Upper lobe of left lung (tissue), 6 donors: ENCODE measurements at places on chromosomes 7 and 10.

DNA sequence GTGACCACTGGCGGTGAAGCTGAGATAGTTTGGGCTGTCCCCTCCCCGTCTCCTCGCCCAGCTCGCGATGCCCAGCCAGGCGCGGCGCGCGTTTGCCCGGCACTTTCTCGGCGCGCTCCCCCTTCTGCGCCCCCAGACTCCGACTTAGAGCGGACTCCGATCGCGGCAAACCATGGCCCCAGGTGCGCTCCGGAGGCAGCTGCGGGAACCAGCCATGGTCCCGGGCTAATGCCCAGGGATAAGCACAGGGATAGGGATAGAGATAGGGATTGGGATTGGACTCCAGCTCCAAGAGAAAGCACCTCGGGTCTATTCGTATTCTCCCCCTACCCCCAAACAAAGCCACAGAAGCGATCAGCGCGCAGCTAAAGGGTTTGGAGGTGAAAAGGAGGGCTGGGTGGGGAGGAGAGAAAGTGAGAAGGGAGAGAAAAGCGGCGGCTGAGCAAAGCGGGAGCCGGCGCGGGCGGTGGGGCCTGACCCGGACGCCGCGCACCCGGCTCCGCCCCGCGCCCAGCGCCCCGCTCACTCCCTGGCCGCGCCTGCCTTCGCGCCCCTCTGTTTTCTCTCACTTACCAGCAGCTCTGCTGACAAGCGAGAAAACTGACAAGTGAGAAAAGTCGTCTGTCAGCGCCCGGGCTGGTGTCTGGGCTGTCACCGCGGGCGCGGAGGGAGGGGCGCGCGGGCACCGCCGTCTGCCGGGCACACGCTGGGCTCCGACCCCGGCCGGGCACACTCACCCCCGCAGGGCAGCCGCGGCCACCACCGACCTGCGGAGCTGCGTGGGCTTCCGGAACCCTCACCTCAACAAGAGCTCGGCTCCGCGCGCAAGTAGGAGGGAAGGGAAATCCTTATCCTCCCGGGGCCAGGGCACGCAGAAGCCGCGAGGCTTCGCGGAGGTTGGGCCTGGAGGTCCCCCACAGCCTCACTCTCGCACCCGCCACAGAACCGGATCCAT is at the start of gene PDE1C:
TSS of gene PDE1C (minus strand) at position 2 of the 955 bp plus-strand sequence.
- peak; percentile 81 for DNase-seq

DNA sequence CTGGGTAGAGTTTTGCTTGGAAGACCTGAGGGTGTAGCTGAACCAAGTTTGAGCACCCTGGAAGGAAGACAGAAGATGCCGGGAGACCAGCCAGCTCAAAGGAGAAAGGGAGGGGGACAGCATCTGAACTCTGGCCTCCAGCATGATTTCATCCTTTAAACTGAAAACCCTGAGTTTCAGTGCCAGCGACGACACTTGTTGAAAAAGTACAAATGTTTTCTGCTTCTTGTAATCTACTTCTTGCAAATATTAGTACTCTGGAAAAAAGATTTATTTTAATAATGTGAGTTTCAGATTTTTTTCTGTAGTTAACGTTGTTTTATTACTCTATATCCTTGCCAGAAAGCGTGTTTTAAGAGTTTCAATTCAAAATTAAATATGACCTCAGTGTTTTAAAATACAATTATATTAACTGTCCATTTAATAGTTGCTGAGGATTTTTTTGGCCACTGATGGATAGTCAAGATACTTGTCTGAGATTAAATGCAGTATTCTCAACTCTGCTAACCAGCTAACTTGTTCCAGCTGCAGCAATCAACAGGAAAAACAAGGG is 227.7 kb downstream of the MGMT start:
- DNase-seq: no peak

DNA sequence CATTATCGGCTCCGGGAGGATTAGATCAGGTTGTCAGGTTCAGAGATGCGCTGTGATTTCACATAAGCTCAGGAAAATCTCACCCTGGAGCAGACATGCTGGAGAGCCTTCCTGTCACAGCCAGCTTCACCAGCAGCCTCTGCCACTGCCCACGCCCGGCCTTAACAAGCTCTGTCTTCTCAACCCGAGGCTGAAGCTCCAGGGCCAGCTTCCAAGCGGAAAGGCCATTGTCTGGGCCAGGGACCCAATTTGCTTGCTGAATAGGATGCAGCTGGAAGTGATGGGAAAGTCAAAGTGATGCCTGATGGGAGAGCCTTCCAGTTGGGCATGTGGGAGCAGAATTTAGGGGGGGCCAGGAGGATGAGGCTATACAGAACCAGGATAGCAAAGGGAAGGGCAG is 36.3 kb downstream of the C10orf105 start:
- no peak for DNase-seq

GRCh38 chr10:43068471-43069210 is 8.2 kb upstream of the RET start:
- DNase-seq: no peak

DNA sequence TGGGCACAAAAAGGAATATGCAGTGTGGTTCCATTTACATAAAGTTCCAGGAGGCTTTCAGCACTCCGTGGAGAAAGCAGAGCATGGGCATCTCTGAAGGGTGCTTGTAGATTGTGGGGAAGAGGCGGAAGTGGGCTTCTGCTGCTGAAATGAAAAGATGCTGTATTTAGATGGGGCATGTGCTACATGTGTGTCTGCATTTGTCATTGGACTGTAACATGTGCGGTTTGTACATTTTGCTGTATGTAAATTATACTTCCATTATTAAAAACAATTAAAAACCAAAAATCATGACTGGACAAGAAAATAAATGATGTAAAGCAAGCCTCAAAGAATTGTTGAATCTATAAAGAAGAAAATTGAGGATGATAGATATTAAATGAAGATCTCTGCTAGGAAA is 334.0 kb downstream of the WDR37 start:
- no peak for DNase-seq

GRCh38 chr10:88236121-88236743 is 346.9 kb downstream of the RNLS start:
- DNase-seq: no peak

DNA sequence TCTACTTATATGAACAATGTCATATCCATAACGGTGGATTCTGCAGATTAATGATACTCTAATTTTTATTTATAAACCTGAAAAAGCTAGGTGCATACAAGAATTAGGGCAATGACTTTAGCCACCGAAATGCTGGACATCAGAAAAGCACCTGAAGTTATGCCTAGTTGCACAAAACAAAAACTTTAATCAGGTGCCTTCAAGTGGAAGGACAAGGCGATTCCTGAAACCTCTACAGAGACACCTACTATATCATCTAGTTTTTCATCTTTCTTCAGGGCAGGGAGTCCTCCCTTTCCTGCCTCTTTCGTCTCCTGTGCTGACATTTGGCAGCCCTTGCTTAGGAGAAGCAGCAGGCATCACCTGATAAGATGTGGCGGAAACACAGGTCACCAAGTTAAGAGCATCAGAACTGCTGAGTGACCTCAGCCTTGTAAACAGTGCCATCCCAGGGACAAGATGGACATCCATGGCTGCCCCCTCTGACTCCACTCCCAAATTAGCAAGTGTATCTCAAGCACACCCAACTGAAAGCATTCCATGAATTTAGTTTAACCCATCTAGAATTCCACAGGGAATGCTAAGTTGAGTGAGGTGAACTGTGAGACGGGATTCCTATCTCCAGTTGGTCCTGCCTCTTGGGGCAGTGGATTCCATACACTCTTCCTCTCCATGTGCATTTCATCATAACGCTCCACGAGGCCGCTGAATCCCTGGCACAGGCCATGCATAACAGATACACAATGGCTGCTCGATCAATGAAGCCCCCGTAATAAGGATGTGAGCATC is 5.8 kb downstream of the ITPRIP start:
- no peak for DNase-seq

- DNase-seq: no peak
These were observed 614 bp upstream of the IFIT2 start for GRCh38 chr10:89301232-89301631.

DNA sequence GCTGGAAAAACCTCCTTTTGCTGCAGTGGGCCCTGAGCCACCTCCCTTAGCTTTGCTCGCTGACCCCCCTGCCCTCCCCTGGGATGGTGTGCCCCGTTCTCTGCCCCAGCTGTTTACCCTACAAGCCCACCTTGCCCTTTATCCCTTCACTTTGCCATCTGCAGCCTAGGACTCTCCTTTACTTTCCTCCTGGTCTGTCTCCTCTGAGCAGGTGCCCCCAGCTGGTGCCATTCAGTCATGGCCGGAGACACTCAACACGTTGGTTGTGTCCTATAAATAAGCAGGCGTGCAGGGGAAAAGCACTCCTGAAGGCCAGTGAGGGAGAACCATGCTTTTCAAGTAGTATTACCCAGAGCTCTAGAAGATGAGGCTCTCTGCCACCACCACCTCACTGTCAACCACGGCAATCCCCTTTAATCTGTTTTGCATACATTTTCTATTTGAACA is 6.1 kb downstream of the RASSF4 start:
- DNase-seq: no peak

DNA sequence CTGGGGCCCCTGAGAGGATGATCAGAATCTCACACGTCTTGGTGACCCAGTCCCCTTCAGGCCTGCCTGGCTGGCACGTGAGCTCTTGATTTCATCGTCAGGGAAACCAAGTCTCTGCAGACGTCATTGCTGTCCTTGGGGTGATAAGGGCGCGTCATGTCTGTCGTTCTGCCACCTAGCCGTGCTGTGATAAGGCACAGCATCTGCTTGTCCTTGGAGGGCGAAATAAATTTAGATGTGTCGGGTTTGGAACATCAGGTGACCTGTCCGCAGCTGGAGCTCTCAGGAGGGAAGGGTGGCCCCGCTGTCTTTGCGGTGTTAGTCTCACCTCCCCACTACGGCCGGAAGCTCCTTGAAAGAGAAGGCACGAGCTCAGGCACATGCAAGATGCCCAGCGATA is 129.2 kb downstream of the GRK5 start:
- DNase-seq: no peak

- no peak for DNase-seq
These were observed 71.0 kb downstream of the CASD1 start for GRCh38 chr7:94580601-94581000.

GRCh38 chr10:121155742-121156474 is 304.7 kb downstream of the WDR11 start:
- DNase-seq: no peak

DNA sequence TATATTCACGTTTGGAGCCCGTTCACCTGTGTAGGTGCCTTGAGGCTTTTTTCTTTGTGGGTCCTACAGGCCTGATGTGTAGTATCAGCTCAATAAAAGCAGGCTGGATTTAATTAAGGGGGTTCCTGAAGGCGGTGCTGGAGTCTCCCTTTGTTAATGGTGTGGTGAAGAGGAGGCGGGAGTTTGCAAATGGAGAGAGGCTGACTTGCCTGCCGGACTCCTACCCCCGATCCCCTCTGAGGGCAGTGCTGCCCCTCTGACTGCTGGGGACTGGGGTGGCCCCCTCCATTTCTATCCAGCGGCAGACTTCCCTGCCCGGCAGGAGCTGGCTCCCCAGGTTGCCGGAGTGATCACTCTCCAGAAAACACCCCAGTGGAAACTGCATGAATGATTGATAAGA is 45.1 kb downstream of the ZMIZ1 start:
- no peak for DNase-seq

- peak; percentile 52 for DNase-seq
These were observed 23.1 kb downstream of the PARD3 start for GRCh38 chr10:34791947-34792346.

DNA sequence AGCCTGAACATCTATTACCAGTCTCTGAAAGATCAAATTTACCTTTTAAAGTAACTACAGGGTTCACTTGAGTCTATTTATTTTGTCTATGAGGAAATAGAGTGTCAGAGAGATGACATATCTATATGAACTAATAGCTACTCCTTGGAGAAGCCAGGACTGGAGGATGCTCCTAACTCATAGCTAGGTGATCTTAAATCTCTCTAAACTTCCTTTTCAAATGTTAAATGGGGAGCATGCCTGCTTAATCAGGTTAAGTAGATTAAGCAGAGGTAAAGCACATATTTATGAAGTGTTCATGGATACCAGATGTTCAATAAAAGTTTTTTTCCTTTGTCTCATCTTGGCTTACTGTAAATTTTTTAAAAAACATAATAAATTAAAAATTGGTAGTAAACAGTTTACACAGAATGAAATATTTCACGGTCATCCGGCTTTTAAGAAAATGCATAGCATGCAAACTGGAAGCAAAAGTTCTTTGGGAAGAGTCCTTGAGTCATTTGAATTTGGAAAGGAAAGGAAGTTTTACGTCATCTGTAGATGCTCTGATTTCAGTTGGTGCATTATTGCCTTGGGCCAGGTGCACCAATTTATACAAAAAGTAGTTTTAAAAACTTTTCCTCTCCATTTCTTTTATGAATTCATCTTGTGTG is 155.1 kb downstream of the BICC1 start:
- DNase-seq: no peak

GRCh38 chr7:129123510-129123857 is 21.0 kb upstream of the TSPAN33 start:
- DNase-seq: no peak

- no peak for DNase-seq
These were observed 21.2 kb upstream of the NPS start for GRCh38 chr10:127527891-127528290.

- no peak for DNase-seq
These were observed 66.7 kb downstream of the PRTFDC1 start for GRCh38 chr10:24885551-24886289.

DNA sequence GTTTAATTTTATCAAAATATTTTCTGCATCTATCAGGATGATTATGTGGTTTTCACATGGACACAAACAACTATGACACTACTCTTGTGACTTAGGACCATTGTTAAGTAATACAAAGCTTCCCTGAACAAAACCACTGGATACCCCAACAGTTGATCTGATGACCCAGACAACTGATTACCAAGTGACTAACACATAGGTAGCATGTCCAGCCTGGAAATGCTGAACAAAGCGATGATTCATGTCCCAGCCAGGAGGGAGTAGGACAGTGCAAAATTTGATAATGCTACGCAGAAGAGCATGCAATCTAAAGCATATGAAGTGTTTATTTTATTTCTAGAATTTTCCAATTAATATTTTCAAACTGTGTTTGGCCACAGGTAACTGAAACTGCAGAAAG is 8.9 kb upstream of the PNLIP start:
- DNase-seq: no peak

- DNase-seq: no peak
These were observed 49.0 kb downstream of the WNT2 start for GRCh38 chr7:117273814-117274225.

DNA sequence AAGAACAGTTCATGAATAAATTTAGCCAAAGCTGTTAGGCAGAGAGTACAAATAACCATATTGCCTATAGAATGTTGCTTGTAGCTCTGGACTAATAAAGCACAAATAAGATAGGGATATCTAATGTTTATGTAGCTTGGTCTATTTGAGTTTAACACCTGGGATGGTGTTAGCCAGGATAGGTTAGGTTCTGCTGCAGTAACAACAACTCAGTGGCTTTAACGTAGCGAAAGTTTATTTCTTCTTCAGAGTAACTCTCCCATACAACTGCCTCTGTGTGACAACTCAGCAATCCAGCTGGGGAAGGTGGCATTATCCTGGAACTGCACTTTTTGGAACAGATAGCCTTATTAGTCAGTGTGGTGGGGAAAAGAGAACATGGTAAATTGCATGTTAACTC is 52.2 kb upstream of the STEAP4 start:
- DNase-seq: no peak

GRCh38 chr7:22220941-22221340 is 136.0 kb downstream of the RAPGEF5 start:
- no peak for DNase-seq

GRCh38 chr7:41979834-41980307 is 257.1 kb downstream of the GLI3 start:
- no peak for DNase-seq

GRCh38 chr7:34145603-34146002 is 240.3 kb downstream of the BMPER start:
- no peak for DNase-seq
